Stomach (tissue), 19 donors: ENCODE measurements at places on chromosomes 16 and 17.

- no peak for DNase-seq
Measured at GRCh38 chr16:66568355-66568754, 2.1 kb downstream of the CMTM1 start.

GRCh38 chr17:65066901-65067300, 10.4 kb upstream of the GNA13 start:
- no peak for DNase-seq

GRCh38 chr16:21667575-21667974, 3.8 kb downstream of the OTOA start:
- no peak for DNase-seq

GRCh38 chr17:80008383-80008840, 27.3 kb downstream of the TBC1D16 start:
- DNase-seq, result peak; percentile 88

GRCh38 chr17:17419166-17419565, 57.6 kb upstream of the MED9 start:
- no peak for DNase-seq

DNA sequence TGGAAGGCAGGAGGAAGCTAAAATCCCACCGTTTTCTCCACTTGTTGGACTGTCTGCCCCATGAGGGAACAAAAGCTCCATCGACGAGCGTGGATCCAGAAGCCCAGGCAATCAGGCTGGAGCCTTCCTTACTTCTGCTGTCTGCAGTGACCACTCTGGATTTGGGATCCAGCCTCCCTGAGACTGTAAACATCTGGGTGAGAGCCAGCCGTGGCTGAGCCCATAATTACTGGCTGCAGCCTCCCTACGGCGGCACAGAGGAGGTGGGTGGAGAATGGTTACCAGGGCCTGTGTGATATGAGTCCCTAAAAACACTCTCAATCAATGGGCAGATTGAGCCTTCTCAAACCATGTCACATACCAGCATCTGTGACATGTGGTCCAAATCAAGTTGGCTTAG, 158.2 kb downstream of the FOXL1 start:
- no peak for DNase-seq

DNA sequence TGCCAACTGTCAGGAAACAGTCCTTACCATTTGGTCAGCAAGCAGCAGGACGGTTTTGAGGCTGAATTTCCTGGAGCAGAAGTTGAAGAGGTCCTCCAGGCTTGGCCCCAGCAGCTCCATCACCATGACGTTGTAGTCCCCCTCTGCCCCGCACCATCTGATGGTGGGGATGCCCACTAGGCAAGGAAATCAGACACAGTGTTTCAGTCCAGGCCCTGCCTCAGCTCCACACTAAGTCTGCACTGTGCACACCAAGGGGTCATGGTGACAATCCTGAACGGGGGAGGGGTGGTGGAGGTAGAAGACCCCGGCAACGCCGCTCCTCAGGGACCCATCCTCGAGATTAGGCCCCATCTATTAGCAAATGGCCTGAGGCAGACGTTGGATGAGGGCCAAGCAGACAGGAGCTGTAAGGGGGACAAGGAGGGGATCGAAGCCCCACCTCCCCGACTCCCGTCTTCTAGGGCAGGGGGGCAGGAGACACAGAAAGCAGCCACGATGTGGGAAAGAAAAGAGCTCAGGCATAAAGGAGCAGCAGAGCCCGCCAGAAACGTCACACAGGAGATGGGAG, 18.0 kb downstream of the CSNK1D start:
- DNase-seq, result no peak

- no peak for DNase-seq
Measured at GRCh38 chr17:3544365-3544764, 13.2 kb downstream of the TRPV3 start.

DNA sequence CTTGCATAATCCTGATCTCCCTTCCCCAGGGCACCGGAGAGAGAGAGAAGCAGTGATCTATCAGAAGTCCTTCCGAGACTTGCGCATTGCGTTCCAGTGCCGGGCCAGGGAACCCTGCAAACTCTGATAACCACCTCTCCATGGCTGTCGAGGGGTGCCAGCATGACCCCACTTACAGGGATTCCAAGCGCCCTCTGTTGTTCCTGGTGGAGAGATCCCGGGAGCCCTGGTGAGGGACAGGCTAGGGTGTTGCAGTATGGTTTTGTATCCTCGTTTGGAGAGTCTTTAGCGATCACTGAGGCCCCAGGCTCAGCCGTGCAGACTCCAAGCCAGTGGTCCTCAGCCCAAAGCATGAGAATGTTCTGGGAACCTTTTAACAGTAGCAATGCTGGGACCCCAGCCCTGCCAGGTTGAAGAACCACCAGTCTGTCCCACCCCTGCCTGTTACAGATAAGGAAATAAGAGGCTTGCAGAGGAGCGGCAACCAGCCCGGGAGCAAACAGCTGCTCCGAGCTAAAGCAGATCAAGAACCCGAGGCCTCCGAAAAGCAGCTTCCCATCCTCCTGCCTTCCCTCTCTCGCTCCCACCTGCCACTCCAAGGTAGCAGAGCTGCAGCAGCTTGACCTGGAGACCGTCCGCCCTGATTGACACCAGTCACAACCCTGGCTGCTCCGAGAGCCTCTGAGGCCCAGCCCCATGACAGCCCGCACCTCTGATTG, 150.3 kb upstream of the RPL38 start:
- DNase-seq, result no peak

DNA sequence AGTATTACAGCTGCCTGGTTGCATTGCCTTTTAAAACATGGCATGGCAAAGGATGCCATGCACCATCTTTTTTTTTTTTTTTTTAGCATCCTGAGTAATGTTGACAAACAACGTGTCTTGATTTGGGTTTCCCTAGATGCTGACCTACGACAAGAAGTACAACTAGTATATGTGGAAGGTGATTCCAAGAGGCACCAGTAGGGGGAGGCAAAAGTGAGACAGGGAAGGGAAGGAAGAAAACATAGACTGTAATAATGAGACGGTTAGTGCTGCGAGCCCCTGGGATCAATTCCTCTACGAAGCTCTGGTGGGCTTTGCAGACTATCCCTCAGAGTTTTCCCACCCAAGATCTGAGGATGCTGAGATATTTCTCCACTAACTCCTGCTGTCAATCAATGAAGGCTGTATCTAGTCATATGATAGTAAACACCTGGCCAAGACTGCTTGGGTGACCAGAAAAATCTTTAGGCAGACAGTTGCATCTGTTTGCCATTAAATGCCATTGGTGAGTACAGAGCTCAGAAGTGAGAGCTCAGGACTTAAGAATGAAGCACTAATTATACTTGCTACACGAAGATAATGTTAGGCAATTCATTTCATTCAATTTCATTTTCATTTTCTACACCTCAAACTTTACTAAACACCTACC, 458.6 kb upstream of the GOT2 start:
- DNase-seq, result no peak

GRCh38 chr16:71373073-71373472, 14.6 kb downstream of the CALB2 start:
- DNase-seq, result no peak

- DNase-seq, result no peak
Measured at GRCh38 chr16:89472711-89473075, 17.7 kb downstream of the ANKRD11 start.

- no peak for DNase-seq
Measured at GRCh38 chr16:30559690-30560089, 1.5 kb upstream of the ZNF764 start.

DNA sequence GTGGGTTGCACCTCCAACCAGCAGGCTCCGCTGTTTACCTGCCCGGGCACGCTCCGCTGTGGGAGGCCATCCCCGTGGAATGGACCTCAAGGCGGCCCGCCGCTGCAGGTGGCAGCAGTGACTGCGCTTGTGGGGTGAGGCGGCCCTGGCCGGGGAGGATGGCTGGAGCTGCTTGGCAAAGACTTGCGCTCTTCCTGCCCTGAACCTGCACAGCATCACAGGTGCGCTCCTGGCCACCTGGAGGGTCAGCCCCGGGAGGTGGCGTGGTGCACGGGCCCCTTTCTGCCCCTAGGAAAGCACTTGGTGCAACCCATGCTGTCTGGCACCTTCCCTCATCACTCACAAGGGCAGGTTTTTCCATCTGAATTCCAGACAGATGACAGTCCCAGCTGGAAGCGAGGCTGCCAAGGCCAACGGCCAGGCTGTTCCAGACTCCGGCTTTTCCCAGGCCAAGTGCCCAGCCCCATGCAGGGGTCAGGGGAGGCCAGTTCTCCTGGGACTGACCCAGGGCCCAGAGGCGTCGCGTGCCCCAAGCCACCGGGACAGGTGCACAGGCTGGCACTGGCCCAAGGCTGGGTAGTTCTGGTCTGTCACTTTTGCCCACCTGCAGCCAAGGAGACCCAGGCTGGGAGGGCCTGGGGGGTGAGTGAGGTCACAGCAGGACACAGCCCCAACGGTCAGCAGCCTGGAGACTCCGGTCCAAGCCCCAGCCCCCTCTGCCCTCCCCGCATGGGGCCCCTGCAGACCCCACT, 13.3 kb downstream of the UTS2R start:
- peak; percentile 63 for DNase-seq

GRCh38 chr16:69448470-69449193, 24.2 kb downstream of the CYB5B start:
- peak; percentile 63 for DNase-seq

DNA sequence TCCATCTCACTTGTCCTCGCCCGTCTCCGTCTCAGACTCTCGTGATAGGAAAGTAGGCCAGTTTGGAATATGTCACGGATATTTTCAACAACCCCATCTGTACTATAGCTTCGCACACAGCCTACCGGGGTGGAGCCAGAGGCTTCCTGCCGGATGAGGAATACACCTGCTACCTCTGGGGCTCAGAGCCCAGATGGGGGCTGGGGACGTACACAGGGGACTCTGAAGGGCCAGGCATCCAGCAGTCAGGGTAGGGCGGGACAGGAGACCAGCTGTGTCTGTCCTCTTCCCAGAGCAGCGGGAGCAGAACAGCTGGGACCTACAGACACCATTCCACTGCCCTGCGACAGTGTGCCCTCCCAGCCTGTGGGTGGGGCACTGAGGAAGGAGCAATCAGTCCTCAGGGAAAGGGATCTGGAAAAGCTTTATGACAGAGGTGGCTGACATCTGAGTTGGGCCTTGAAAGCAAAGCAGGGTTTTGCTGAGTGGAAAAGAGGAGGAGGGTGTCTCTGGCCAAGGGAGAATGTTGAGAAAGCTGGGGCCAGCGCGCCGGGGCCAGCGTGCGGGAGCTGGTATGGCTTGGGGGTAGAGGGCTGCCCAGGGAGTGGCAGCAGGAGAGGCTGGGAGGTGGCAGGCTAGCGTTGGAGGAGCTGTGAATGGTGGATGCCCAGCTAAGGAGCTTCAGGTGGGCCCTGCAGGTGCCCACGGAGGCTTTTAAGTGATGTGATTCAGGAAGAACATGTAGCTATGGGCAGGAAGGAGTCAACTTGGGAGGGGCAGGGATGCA, 11.5 kb upstream of the SRCIN1 start:
- DNase-seq, result no peak

DNA sequence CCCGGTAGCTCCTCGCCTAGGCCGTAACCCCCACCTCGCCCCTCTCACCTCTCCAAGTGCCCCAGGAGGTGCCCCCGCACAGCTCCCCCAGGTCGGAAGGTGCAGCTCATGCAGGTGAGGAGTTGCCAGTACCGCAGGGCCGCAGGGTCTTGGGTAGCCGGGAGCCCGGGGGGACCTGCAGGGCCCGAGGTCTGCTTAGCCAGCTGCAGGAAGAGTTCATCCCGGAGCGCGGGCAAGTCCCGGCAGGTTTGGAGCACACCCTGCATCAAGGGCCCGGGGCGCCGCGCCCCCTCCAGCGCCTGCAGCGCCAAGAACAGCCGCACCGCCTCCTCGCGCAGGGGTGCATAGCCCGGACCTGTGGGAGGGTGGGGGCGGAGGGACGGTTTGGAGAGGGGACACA, 4.8 kb downstream of the PLEKHH3 start:
- no peak for DNase-seq

- no peak for DNase-seq
Measured at GRCh38 chr17:9780552-9780951, 10.8 kb downstream of the DHRS7C start.

DNA sequence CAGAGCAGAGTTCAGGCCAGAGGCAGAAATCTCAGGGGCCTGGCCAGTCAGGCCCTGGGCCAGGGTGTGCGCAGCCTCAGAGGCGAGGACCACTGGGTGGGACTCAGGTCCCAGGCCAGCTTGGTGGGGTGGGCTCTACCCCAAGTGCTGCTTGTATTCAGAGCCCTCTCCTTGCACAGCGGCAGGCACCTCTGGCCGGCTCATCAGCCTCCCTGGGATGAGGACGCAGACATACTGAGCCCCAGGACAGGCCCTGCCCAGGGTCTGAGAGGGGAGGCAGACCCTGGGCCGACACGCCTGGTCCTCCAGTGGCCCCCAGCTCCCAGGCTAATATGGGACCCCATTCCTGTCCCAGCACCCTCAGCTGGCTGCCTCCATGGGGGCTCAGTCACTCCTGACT, 7.6 kb upstream of the IL27 start:
- no peak for DNase-seq

DNA sequence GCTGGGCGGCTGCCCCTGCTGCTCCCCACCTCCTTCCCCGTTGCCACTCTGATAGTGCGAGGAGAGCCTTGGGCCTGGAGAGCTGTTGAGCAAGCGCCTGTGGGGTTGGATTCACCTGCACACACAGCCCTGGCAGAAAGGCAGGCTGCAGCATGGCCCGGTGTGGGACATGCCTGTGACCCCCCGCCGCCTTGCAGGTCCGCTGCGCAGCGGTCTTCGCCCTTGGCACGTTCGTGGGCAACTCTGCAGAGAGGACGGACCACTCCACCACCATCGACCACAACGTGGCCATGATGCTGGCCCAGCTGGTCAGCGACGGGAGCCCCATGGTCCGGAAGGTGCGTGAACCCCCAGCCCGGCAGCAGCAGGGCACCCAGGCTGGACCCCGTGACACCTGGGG, 106.8 kb upstream of the CHMP6 start:
- DNase-seq, result no peak

- no peak for DNase-seq
Measured at GRCh38 chr17:54992797-54993639, 24.5 kb downstream of the STXBP4 start.

DNA sequence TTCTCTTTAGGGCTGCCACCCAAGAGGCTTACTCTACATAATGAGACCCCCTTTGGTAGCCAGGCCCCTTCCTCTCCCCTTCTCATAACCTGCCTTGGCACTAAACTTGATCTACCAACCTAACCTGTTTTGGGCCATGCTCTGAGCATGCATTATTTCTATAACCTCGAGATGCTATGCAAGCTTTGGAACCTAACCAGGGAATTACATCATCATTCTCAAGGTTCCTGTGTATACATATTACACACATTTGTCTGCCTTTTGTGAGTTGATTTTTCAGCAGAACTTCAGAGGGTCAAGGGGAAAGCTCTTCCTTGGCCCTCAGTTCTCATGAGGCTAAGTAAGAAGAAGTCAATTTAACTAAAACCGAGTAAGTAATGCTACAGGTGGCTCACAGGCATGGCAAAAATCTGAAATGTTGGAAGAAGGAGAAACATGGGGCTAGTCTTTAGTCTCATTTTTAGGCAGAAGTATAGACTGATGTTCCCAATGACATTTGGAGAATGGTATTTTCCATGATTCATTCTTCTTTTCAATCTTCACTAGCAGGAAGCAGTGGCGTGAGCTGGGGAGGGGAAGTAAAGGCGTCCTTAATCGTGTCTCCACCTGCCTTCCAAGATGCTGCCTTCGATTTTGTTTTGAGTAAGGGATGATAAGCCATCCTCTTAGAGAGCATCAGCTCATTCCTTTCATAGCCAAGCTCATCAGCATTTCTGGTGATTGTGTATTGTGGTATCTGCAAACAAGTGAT, 308.4 kb downstream of the ABCC12 start:
- DNase-seq, result no peak

- peak; percentile 72 for DNase-seq
Measured at GRCh38 chr16:83967838-83968305, at the start of gene NECAB2. NECAB2 (plus strand) TSS chr16:83968244; CDS start chr16:83968649, 405 bp downstream.

GRCh38 chr16:65769055-65769465, 597.4 kb upstream of the CDH5 start:
- no peak for DNase-seq

GRCh38 chr17:6599364-6599763, 41.1 kb downstream of the KIAA0753 start:
- DNase-seq, result no peak
